ENCODE measurements at places on chromosomes 7 and 10. TPM values are rescaled to one million over a fixed set of nuclear protein-coding genes. Genes with fewer than 3 reads are reported as not detected.
A peak's percentile ranks its signal among the peaks of the same experiment; 100 is the strongest.

DNA sequence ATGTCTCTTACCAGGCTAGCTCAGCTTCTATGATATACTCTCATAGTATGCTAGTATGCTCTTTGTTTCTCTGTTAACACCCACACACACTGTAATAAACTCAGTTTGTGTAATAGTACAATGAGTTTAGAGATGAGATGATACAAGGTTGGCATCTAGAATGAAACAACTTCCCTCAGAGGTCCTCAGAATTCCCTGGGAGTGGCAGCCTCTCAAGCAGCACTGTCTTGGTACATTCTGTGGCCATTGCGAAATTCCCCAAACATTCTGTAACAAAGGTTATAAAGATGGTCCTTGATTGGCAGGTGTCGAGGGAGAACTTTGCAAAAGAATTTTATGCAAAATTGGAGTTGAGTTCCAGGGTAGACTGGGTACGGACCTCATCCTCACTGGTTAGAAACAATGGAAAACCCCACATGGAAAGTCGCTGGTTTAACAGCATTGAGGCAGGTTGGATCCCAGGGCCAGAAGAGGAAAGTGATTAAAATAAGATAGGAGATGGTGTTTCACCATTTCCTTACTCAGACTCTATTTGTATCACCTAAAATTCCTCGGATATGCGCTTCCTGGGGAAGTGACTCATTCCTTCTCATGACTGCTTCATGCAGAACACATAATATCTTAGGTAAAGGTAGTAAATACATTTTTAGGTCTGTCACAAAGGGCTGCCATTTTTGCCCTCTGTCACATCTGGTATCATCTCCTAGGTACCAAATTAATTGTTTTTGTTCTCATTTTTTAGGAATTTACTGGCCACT lies 657.8 kb downstream of the SORCS1 start:
- DNase-seq: no peak

GRCh38 chr10:1642600-1643160 lies 94.6 kb downstream of the ADARB2 start:
- no peak for DNase-seq

GRCh38 chr7:3326246-3326645 lies 25.2 kb downstream of the SDK1 start:
- DNase-seq: no peak

DNA sequence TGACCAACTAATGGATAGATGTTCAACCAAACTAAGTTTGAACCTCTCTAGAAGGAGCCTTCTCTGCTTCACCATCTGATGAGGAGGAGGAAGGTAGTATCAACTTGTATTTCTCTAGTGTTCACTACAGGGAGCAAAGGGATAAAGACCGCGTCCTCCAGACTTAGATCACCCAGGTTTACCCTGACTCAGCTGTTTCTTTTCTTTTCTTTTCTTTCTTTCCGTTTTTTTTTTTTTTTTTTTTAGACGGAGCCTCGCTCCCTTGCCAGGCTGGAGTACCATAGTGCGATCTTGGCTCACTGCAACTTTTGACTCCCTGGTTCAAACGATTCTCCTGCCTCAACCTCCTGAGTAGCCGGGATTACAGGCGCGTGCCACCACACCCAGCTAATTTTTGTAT lies 59.8 kb downstream of the C10orf105 start:
- DNase-seq: no peak

DNA sequence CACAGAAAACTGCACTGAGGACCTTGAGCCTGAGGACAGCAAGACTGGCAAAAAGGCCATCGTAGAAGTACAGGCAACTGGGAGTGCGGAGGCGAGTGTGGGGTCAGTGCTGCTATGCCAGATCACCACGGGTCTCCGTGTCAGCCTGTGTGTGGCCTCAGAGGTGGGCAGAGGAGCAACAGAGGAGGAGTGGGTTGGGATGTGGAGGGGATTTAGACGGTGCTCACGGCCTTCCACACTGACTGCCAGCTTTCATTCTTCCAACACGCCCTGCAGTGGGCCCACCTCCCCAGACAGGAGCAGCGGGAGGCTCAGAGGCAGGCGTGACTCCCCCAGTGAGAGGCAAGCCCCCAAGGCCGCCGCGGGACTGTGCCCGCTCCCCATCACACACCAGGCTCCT lies 17.0 kb upstream of the ZMIZ1 start:
- DNase-seq: peak; percentile 48

Gene PALD1
- 12.1 TPM for total RNA-seq

Gene POLR2J2
- total RNA-seq: 4.6 TPM

Data from suprapubic skin (tissue), 4 donors.